ENCODE measurements at places on chromosomes 6 and 20. TPM values are rescaled to one million over a fixed set of nuclear protein-coding genes. Genes with fewer than 3 reads are reported as not detected.

GRCh38 chr6:35948725-35949124 is 27.8 kb upstream of the SRPK1 start:
- DNase-seq: no peak

- no peak for DNase-seq
Measured at GRCh38 chr20:57313230-57313629, 16.4 kb upstream of the SPO11 start.

DNA sequence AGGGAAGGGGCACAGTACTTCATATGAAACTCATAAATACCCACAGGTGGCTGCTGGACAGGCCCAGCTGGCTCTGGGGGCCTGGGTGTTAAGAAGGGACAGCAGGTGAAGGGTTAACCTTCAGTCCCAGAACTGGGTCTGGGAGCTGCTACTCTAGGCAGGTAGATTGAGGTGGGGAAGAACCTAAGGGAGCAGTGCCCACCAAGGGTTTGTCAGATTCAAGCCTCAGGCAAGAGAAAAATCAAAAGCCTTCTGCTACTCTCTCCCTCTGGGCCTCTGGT is 5.6 kb downstream of the RPL10A start:
- DNase-seq: no peak

- DNase-seq: no peak
Measured at GRCh38 chr6:146770965-146771735, 172.4 kb downstream of the ADGB start.

GRCh38 chr6:133957227-133957626 is 4.2 kb downstream of the TBPL1 start:
- no peak for DNase-seq

- no peak for DNase-seq
Measured at GRCh38 chr6:156563714-156564113, 213.5 kb upstream of the ARID1B start.

DNA sequence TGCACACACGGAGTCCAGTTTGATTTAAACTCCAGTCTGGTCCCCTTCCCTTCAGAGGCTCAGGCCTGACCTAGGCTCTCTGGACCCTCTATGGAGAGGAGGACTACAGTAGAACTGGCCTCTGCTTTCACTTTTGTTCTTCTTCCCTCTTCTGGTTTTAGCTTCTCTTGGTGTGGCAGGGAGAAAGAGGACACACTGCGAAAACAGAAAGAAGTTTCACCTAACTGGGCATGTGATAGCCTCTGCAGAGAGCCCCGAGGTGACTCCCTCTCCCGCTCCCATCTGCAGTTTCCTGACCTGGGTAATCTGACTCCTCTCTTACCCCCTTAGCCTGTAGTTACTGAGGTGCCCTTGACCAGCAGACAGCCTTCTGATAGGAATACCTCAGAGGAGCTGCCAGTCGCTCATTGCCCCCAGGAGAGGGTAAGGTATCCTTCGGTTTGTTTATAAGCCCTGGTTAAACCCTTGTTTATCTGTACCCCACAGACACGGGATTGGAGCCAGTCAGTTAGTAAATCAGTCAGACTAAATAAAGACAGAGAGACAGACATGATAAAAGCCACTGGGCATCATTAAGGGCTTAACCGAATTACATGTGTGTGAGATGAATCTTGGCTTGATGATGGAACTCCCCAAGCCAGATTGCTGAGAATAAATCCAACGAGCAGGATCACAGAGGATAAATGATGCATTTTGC is 12.0 kb upstream of the DTNBP1 start:
- no peak for DNase-seq

- no peak for DNase-seq
Measured at GRCh38 chr20:10171864-10172751, 46.5 kb upstream of the SNAP25 start.

GRCh38 chr6:168706471-168707177 is 265.6 kb downstream of the SMOC2 start:
- no peak for DNase-seq

- no peak for DNase-seq
Measured at GRCh38 chr20:58852543-58853271, at the start of gene GNAS. TSS of gene GNAS (plus strand) at chr20:58852716.

DNA sequence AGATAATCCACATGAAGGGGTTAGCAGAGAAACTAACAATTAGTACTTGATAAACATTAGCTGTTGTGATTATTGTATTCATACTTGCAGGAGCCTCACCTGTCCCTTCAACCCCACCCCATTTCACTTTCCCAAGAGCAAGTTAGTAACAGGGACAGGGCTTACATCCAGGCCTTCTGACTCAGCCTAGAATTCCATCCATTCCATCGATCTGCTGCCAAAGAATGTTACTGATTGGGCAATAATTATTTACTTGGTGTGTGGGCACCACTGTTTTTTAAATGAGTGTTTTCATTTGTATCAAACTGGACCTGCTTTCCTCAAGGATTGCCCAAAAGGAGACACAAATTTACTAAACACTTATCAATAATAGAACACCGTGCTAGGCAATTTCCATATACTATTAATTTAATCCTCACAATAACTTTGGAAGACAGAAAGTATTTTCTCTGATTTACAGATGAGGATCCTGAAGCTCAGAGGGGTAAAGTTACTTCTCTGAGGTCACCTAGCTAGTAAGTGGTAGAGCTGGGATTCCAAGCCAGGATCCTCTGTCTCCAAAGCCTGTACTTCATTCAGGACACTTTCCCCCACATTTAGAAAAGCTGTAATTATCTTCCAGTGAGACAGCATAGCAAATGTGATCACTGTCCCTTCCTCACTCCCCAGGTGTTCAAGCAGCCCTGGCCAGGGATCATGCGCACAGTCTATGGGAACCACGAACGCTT is 32.8 kb downstream of the GSS start:
- DNase-seq: no peak

DNA sequence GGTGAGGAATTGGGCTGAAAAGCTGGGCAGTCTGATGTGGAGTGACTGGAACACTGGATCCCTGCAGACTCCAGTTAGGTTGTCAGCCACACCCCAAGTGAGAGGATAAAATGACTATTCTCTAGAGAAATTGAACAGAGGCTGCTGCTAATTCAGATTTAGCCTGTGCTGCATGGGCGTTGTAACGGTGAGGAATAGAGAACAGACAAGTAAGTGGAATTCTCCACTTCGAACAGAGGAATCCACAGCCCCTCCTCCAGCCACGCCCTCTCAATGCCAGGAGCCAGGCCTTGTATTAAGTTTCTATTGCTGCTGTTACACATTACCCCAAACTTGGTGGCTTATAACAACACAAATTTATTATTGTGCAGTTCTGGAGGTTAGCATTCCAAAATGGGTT is 109.3 kb downstream of the CFAP61 start:
- DNase-seq: no peak

DNA sequence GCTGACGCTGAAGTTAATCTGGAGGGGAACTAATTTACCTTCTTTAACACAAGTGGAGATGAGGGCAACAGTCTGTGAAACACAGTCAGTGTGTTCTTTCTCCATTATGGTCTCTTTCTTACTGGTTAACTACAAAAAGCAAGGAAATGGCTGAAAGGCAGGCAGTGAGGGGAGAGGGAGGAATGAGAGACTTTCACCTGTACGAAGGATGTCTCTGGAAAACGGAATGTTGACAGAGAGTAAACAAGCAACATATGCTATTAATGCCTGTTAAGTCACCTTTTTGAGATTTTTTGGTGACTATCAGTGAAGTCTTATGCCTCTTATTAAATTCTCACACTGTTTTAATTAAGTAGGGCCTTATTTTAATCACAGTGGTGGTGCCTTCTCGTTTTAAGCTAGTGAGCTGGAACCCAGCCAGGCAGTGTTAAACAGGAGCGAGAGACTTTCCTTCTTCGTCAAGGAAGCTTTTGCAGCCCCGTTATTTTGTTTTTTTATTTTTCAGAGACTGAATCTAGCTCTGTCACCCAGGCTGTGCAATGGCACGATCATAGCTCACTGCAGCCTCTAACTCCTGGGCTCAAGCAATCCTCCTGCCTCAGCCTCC is 165.6 kb downstream of the ATXN1 start:
- no peak for DNase-seq

CCN5 gene
- total RNA-seq: 0.15 TPM

PFDN4 gene
- total RNA-seq: 39.0 TPM
